ENCODE measurements at places on chromosomes 2 and 18. TPM values are rescaled to one million over a fixed set of nuclear protein-coding genes. Genes with fewer than 3 reads are reported as not detected.

The SLC19A3 gene
- 15.8 TPM for polyA plus RNA-seq

The PLEK gene
- 7.7 TPM for polyA plus RNA-seq

The IL36A gene
- polyA plus RNA-seq = not detected

The EPB41L3 gene
- 57.5 TPM for polyA plus RNA-seq

The STK16 gene
- 38.1 TPM for polyA plus RNA-seq

The STEAP3 gene
- 1.3 TPM for polyA plus RNA-seq

The SULT1C2 gene
- polyA plus RNA-seq = 54.9 TPM

The ACOXL gene
- polyA plus RNA-seq = 0.73 TPM

The KLF11 gene
- polyA plus RNA-seq = 22.8 TPM

The FAM117B gene
- polyA plus RNA-seq = 36.4 TPM

The SERPINB12 gene
- not detected for polyA plus RNA-seq

The NAT8 gene
- 32.0 TPM for polyA plus RNA-seq

The C2orf80 gene
- polyA plus RNA-seq = 0.32 TPM

The LIMS3 gene
- polyA plus RNA-seq = 6.6 TPM

The HDAC4 gene
- polyA plus RNA-seq = 22.6 TPM

The CNNM3 gene
- 29.5 TPM for polyA plus RNA-seq

The NEUROD1 gene
- polyA plus RNA-seq = not detected

The DUSP19 gene
- polyA plus RNA-seq = 5.3 TPM

The CHN1 gene
- 28.9 TPM for polyA plus RNA-seq

The TMEM37 gene
- 72.9 TPM for polyA plus RNA-seq

The DLX2 gene
- 0.17 TPM for polyA plus RNA-seq

The LRPPRC gene
- 121 TPM for polyA plus RNA-seq

The ALK gene
- 0.35 TPM for polyA plus RNA-seq

The TLX2 gene
- not detected for polyA plus RNA-seq

The GULP1 gene
- polyA plus RNA-seq = 51.1 TPM

The XIRP2 gene
- 0.06 TPM for polyA plus RNA-seq

The GNLY gene
- polyA plus RNA-seq = 0.13 TPM

The L3MBTL4 gene
- polyA plus RNA-seq = 4.6 TPM

The IL1R2 gene
- polyA plus RNA-seq = 0.36 TPM

The SPP2 gene
- polyA plus RNA-seq = not detected

The ABCB11 gene
- polyA plus RNA-seq = 0.15 TPM

Data from renal cortex interstitium (tissue), 15 donors.